ENCODE measurements at places on chromosomes 2 and 18.

GRCh38 chr2:218995561-218995960, 2.3 kb upstream of the CRYBA2 start:
- no peak for DNase-seq

- no peak for DNase-seq
These were observed 254.1 kb downstream of the PRKCE start for GRCh38 chr2:45905632-45905958.

DNA sequence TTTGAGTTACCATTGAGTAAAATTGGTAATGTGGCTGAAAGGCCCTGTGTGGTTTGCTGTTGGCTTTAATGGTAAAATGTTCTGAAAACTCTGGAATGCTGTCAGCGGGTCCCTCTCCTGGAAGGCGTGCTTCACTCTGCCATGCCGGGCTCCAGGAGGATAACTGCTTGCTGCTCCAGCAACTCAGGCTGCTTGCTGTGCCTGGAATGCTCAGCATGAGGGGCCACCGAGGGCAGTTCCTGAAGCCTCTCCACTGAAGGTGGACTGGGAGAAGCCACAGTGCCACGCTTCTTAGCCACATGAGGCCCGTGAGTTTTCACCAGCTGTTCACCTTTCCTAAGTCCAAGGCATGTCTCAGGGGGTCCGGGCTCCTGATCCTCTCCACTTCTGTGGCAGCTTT, 90.4 kb upstream of the FAM110C start:
- DNase-seq: no peak

GRCh38 chr2:205909184-205909572, 176.8 kb downstream of the INO80D start:
- no peak for DNase-seq

- DNase-seq: no peak
These were observed 45.8 kb downstream of the DNAJC10 start for GRCh38 chr2:182761903-182762302.

DNA sequence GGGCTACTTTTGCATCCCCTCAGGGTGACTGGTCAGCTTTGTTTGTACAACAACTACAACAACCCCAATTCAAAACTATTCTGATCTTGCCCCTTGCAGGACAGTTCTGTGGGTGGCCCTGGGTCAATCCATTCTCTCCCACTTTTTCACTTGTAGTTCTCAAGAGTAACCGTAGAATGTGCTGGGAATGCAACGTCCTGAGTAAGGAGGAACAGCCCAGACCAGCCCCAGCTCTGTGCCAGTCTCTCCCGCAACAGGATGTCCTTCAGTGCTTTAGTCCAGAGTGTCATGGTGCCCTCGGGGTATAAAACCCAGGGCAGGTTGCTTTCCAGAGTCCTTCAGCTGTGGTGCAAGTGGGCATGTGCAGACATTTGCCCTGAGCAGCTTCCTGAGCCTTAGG, 22.1 kb upstream of the TEX51 start:
- no peak for DNase-seq

DNA sequence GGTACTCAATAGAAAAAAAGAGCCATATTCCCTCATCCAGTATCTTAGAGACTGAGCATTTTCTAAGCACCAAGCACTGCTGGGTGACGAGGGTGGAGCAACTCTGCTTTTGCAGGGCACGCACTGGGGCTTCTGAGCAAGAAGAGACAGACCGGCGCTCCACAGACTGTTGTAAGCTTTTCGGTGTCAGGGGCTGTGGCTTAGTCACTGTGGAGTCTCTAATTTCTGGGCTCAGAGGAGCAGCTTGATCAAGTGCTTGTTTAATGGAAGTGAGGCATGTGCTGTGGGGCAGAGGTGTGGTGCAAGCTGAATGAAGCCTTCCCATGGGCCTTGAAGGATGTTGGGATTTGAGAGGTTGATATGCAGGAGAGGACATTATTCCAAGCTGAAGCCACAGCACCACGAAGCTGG, 227.1 kb downstream of the MYCN start:
- no peak for DNase-seq

- DNase-seq: no peak
These were observed 27.8 kb upstream of the KCNF1 start for GRCh38 chr2:10883801-10884478.

DNA sequence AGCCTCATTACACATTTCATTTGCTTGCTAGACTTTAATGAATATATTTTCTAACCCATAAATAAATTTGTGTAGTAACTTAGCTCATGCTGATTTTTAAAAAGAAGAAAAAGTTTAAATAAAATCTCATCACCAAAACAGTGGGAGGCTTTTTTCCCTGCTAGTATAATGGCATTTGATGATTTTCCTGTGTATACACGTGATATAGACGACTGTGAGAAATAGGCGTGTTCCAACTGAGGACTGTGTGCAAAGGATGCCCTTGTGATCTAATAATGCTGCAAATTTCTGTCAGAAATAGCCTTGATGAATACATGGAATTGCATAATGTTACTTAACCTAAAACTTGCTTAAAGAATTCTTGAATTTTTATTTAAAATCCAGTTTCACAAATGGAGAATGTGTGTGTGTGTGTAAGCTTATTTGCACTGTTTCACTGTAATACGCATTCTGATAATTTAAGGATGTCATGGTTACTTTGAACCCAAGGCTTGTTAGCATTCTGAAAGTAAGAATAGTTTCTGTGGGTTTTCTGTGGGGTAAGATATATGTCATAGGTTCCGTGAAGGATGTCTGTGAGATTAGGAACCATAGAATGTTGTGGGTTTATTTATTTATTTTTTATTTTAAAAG, 178.0 kb downstream of the DLGAP1 start:
- DNase-seq: no peak

GRCh38 chr18:13120255-13120654, 98.3 kb upstream of the LDLRAD4 start:
- DNase-seq: no peak

- no peak for DNase-seq
These were observed 23.2 kb downstream of the ADAM17 start for GRCh38 chr2:9532421-9532820.

DNA sequence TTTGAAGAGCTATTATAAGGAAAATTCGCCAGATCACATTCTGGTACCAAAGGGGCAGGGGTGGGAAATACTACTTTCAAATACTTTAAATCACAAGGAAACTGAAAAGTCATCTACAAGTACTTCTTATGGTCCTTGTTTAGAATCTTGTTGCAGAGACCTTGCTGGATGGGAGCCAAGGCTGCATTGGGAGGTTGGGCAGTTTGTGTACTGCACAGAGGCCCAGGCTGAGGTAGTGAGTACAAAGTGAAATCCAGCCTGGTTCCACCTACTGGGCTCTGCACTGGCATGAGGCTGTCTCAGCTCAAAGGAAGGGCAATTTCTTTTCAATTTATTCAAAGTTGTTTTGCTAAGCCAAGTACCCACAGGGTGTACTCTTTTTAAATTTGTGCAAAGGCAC, 140.3 kb upstream of the DLX2 start:
- DNase-seq: no peak

DNA sequence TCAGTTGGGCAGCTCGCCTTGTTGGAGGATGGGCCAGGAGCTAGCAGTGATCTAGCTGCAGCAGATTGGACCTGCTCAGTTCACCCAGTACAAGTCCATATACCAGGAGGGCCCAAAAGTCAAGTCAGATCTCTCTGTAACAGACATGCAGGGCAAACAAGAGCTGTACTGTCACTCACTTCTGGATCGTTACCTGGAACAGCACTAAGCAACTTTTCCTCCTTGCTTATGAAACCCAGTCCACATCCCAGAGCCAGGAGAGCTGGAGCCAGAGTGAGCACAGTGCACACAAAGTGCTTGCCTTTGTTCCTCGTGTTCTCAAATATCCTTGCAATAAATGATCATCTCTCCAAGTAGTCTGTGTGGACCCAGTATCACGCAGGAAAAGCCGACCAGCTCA, 244.1 kb upstream of the FOSL2 start:
- DNase-seq: no peak

DNA sequence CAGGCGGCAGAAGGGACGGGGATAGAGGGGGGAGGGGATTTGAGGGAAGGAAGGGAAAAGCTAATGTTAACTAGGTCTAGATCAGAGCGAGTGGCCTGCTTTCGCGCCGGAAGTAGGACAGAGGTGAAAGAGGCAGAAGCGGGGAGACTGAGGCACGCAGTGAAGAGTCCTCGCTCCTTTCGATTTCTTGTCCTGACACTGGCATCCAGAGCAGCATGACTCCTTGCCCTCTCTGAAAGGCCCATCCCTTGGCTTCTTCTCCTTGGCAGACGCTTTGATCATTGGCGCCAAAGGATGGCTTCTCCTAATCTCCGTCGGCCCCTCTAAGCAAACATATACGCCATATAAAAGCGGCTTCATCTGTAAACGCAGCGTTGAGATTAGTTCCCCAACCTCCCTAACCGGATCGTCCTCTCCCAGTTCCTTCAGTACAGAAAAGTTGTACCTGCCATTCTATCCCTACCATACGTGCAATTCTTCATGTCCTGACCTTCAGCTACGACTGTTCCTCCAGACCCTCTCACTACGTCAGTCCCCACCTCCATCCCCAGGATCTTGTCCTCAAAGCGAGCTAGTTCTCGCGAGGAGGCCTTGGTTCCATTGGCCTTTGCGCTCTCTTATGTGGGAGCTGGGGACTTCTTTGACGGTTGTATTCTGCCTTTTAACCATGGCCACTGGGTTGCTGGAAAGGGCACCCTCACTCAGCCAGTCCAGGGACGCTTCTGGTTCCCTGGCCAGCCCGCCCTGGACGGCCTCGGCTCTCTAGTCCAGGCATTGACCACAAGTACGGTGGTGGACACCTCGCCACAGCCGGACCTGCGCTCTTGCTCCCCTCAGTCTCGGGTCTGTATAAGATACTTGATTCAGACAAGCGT, 857 bp upstream of the NEUROD1 start:
- DNase-seq: no peak

DNA sequence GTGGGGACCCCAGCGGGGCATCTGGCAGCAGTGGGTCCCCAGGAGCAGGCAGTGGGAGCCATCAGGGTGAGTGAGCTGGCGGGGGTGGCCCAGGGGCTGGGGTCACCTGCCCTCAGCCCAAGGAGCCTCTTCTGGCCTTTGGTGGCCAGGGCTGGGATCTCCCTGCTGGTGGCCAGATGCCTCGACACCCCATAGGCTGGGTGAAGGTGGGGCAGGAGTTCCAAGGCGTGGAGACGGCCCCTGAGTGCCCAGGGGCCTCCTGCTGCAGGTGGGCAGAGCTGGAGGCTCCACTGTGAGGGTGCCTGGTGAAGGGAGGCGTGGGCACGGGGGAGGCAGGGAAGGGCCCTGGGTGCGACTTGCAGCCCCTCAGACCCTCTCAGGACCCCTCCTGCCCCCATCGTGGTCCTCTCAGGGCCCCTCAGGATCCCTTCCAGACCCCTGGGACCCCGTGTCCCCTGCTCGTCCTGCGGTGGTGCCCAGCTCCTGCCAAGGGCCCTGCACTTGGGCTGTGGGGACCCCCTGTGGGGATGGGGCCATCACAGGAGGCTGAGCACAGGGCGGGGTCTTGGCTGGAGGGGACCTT, 5.0 kb upstream of the GPR35 start:
- no peak for DNase-seq

DNA sequence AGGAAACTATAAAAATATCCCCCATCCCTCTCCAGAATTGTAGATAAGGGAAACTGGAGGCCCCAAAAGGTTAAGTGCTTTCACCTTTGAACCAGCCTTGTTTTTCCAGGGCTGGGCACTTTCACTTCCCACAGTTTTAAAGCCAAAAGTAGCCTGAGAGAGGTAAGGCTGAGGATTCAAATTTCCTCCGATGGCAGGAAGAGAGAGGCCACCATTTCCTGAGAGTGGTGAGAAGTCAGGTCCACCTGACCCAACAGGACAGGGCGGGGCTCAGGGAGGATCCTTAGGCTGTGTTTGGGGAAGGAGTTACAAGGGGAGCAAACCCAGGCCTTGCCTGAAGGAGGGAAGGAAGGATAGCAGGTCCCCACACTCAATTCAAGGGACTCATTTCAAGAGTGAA, 4.7 kb upstream of the TEX261 start:
- no peak for DNase-seq

GRCh38 chr2:237025090-237025865, 60.4 kb upstream of the COPS8 start:
- DNase-seq: no peak

GRCh38 chr2:219733746-219734145, 106.3 kb downstream of the SLC4A3 start:
- DNase-seq: no peak

DNA sequence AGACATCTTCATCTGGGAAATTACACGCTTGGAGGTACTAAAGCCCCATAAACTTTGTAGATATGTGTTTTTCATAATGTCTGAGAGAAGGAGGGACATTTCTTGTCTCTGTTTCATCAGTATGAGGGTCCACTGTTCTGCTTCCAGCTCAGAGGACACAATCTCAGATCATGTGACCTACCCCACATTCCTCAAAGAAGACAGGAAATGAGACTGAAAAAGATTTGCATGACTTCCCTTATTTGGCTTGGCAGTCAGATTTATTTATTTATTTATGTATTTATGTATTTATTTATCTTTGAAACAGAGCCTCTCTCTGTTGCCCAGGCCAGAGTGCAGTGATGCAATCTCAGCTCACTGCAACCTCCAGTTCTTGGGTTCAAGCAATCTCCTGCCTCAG, 463.7 kb upstream of the RGPD4 start:
- no peak for DNase-seq

GRCh38 chr18:49960376-49960775, 147.0 kb upstream of the ACAA2 start:
- no peak for DNase-seq

DNA sequence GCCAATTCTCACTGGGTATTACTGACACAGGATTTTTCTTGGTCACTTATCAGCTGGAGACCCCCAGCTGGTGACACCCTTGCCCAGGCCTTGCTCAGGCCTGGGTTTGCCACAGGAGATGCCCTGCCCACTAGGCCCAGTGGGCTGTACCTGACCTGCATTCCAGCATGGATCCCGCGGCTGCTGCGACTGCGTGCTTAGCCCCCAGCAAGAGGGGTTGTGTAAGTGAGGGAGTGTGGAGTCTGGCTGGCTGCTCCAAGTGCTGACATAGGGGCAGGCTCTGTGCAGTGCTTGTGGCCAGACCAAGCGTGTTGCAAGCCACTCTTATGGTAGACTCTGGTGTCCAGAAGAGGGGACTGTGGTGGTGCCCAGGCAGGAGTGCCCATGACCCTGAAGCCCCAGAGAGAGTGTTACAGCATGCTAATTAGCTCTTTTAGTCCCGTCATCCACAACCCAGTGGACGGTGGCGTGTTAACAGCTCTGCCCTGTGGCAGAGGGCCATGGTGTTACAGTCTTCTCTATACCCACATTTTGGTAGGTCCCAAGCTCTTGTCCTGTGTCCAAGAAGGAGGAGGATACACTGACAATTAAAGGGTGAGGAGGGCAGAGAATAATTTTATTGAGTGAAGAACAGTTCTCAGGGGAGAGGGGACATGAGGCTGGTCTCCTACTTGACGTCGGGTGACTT, 491.7 kb upstream of the MEIS1 start:
- no peak for DNase-seq

GRCh38 chr2:170276056-170276455, 98.1 kb downstream of the MYO3B start:
- no peak for DNase-seq

GRCh38 chr18:50560681-50561629, 1.1 kb downstream of the MAPK4 start:
- DNase-seq: no peak

DNA sequence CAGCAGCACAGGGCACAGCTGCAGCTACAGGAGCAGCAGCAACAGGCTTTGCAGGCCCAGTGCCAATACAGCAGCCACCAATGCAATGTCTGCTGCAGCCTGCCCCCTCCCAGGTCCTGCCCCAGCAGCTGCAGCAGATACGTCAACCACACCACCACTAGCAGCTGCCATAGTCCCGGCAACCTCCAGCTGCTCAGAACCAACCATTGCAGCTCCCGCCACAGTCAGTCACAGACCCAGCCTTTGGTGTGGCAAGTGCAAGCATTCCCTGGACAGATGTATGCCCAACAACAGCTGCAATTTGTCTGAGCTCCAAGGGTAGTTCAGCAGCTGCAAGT, 53.3 kb upstream of the TUBA3E start:
- DNase-seq: no peak

- DNase-seq: no peak
These were observed 133.4 kb upstream of the RND3 start for GRCh38 chr2:150620855-150621254.
